ENCODE measurements at places on chromosomes 2 and 18.

GRCh38 chr2:73111073-73112025 lies 1.4 kb downstream of the RAB11FIP5 start:
- DNase-seq: no peak

GRCh38 chr2:96907115-96908041 lies 37.5 kb upstream of the SEMA4C start:
- DNase-seq: no peak

DNA sequence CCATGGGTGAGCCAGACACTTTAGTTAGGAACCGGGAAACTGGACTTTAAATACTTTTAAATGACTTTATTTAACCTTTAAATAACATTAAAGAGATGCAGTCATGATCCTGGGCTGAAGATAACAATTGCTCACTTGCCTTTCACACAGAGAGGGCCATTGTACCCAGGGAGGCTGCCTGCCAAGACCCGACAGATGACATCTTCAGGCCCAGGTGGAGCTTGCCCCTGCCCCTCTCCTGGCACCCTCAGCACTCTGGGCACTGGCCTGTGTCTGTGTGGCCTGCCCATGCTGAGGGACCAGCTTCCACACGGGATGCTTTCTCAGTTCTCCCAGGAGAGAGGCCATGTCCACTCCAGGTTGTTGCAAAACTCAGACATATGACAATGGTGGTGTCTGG lies 216.4 kb upstream of the MYT1L start:
- DNase-seq: no peak

GRCh38 chr2:190318931-190319554 lies 583 bp downstream of the HIBCH start:
- peak; percentile 59 for DNase-seq

DNA sequence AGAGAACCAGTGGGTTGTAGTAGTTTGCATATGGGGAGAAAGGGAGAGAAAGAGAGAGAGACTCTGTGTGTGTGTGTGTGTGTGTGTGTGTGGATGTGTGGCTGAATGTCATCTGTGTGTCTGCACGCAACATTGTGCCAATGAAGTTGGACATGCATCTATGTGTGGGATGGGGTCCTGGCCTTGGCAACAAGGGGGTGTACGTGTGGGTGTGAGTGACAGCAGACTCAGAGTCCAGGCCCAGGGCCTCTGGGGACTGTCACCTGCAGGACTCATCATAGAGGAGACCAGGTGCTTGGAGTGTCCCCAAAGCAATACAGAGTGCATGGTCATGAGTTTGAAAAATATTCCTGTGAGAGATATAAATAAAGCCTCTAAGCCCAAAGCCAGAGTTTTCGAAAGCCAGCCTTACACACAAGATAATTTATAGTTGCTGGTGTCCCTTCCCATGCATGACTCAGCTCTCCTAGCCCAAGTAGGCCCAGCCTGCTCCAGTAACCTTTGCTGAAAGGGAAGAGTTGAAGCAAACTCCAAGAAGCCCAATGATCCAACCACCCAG lies 59.9 kb downstream of the TNP1 start:
- DNase-seq: no peak

GRCh38 chr2:26355038-26355995 lies 8.7 kb upstream of the ADGRF3 start:
- no peak for DNase-seq

DNA sequence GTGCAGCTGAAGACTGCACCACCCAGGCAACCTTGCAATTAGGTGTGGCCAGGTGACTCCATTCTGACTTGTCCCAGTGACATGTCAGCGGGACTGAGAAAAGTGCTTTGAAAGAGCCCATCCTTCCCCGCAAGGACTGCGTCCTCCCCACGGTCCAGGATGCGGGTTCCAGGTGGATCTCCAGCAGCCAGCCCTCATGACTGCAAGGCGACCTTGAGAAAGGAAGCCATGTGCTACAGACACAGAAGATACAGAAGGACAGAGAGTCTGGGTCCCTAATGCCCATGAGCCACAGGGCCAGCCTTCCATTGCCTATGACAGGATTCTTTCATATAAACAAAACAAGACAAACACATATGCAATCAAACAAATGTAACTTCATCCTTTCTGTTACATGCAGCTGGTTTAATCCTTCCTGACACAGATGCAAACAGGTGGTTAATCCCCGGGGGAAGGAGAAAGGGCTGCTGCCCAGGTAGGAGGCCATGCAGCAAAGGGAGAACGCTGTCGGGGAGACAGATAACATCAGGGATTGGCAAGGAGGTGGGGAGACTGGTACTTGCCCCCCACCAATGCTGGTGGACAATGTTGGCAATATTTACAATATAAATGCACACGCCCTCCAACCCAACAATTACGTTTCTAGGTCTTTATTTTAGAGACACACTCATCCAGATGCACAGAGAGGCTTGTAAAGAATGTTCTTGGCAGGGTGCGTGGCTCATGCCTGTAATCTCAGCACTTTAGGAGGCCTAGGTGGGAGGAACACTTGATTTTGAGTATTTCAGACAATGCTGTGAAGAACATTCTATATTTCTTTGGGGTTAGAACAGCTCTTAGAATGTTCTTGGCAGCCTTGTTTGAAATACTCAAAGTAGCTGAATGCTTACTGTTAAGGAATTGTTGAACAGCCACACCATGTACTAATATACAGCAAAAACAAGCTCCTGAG lies 64.8 kb downstream of the NCAPH start:
- DNase-seq: no peak

DNA sequence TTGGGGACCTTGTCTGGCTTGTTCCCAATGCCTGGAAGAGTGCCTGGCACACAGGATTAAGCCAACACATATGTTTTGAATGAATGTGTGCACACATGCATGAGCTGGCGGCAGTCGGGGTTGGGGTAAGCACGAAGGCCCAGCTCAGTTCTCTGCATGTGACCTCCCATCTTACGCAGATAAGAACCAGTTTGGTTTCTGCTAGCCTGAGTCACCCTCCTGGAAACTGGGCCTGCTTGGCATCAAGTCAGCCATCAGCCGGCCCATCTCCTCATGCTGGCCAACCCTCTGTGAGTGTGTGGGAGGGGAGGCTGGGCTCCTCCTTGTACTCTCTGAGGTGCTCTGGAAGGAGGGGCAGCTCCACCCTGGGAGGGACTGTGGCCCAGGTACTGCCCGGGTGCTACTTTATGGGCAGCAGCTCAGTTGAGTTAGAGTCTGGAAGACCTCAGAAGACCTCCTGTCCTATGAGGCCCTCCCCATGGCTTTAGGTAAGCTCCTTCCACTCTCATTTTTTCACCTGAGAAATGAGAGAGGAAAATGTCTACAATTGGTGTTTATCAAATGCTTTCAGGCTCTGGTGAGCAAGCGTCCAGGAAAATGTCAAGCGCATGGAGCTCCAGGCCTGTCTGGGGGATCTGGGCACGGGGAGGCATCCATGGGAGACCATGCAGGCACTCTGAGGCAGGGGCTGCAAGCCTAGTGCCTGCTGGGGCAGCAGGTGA lies 9.7 kb upstream of the IL1RN start:
- DNase-seq: no peak

DNA sequence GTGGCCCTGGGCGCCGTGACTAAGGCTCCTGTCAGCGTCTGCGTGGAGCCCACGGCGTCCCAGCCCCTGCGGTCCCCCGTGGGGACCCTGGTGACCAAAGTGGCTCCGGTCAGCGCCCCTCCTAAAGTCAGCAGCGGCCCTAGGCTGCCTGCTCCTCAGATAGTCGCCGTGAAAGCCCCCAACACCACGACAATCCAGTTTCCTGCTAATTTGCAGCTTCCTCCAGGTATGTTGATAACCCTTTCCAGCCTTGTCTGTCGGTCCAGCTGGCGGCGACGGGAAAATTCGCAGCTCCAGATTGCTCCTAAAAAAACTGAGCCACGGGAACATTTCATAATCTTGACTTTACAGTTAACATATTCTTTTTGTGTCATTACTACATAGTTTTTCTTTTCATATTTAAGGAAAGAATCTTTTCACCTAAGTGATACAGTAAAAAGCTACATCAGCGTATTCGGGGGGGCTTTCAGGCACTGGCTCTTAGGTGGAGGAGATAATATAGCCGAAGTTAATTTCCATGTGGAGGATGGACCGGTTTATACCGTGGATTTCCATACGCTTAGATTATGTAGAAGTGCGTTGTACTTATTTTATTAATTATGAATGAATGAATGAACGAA lies 916 bp downstream of the TAF4B start:
- DNase-seq: no peak

DNA sequence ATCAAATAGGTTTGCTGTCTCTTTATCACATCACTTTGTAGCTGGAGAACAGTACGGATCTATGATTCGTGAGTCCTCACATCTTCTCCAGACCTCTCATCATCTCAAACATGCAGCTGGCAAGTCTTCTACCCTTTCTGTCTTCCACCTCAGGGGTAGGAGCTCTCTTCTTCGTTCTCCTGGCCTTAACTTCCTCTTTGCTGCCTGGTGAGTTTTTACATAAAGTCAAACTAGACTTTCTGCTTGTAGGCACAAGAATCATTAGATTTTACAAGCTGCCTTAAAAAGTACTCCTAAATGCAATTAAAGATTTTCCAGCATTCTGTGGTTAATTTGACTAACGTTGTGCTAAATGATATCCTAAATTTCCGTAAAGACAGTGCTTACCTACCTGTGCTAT lies 43.7 kb upstream of the TANK start:
- DNase-seq: peak; percentile 40

DNA sequence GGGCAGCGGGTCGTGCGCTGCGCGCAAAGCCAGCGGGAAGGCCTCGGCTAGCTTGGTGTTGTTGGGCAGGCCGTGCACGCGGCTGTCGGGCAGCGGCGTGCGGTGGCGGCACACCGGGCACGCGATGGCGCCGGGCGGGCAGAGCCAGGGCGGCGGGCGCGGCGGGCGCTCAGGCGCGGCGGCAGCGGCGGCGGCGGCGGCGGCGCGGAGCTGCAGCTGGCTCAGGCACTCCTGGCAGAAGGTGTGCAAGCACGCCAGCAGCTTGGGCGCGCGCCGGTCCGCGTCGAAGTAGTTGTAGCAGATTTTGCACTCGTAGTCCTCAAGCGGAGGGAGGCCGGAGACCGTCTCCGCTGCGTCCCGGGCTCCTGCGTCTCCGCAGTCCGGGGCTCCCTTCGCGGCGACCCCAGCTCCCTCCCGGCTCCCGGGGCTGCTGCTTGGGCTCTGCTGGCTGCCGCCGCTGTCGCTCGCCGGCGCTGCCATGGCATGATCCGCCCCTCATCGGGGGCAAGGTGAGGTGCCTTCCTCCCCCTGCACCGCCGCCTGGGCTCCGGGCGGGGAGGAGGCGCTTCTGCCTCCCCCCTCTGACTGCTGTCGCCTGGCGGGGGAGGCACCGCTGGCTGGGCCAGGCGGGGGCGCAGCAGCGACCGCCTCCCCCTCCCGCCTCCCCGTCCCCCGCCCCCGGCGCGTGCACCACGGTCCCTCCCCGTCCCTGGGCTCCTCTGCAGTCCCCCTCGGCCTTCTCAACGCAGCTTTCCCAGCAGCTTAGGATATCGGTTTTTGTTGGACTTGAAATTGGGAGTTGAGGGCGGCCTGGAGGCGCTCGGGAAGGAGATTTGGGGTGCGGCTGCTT lies 21.0 kb upstream of the PAX3 start:
- peak; percentile 5 for DNase-seq

All from OCI-LY7 (cell line).